ENCODE measurements at places on chromosomes 13 and 19.
A peak's percentile ranks its signal among the peaks of the same experiment; 100 is the strongest.

GRCh38 chr19:21508198-21508597 is 2.8 kb downstream of the ZNF429 start:
- DNase-seq, result no peak

- DNase-seq, result no peak
Measured at GRCh38 chr19:41930926-41931592, 2.8 kb upstream of the ERFL start.

- no peak for DNase-seq
Measured at GRCh38 chr13:29081036-29081435, 260.9 kb downstream of the MTUS2 start.

DNA sequence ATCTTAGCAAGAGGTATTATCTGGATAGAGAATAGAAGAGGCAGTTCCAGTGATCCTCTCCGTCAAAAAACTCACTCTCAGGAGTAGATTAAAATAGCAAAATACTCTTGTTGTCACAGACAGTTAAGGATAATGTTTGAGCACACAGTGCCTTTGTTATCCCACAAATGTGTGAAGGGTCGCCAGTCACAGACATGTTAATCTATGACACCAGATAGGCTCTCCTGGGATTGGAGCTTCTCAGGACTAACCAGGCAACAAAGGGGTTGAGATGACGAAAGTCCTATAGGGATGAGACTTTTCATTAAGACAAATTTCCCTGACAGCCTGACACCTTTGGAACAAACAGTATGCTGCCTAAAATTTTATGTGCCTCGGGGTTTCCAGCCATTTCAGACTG is 1947.1 kb downstream of the OLFM4 start:
- no peak for DNase-seq

DNA sequence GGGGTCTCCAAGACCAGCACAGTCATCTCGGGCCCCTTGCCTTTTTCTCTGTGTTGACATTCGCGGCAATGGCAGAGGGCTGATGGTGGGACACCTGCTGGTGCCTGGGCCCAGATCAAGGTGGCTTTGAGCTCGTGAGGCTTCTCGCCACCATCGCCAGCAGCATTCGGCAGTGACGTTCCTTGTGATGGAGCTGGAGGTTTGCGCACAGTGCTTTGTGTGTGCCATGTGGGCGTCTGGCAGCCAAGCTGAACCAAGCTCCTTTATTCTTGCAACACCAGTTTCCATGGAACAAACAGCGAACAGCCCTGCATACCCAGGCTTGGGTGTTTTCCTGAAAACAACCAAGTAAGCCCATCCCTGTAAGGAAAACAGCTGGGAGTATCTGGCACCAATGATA is 9.1 kb upstream of the TMEM255B start:
- DNase-seq, result no peak

DNA sequence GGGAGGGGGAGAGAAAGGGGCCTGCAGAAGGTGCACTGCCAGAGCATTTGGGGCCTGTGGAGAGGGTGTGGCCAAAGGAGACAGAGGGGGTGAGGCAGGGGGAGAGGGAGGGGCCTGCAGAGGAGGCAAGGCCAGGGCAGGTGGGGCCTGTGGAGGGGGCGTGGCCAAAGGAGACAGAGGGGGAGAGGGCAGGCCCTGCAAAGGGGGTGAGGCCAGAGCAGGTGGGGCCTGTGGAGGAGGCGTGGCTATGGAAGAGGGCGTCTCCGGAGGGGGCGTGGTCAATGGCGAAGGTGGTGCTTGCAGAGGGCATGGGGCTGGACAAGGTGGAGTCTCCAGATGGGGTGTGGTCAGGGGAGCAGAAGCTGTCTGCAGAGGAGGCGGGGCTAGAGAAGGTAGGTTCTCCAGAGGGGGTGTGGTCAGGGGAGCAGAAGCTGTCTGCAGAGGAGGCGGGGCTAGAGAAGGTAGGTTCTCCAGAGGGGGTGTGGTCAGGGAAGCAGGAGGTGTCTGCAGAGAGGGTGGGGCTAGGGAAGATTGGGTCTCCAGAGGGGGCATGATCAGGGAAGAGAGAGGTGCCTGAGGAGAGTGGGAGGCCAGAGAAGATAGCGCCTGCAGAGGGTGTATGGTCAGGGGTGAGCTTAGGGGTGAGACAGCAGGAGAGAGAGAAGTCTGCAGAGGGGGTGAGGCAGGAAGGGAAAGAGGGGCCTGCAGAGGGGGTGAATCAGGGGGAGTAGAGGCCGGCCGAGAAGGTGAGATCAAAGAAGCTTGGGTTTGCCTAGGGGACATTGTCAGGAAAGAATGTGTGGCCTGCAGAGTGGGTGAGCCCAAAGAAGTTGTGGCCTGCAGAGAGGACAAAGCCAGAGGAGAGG is 3.4 kb downstream of the PRR36 start:
- peak; percentile 41 for DNase-seq

- DNase-seq, result peak; percentile 99
Measured at GRCh38 chr19:56507446-56508289, at the start of gene ZNF471. TSS of gene ZNF471 (plus strand) at chr19:56507855. CDS start at chr19:56511572, 3,717 bp downstream.

DNA sequence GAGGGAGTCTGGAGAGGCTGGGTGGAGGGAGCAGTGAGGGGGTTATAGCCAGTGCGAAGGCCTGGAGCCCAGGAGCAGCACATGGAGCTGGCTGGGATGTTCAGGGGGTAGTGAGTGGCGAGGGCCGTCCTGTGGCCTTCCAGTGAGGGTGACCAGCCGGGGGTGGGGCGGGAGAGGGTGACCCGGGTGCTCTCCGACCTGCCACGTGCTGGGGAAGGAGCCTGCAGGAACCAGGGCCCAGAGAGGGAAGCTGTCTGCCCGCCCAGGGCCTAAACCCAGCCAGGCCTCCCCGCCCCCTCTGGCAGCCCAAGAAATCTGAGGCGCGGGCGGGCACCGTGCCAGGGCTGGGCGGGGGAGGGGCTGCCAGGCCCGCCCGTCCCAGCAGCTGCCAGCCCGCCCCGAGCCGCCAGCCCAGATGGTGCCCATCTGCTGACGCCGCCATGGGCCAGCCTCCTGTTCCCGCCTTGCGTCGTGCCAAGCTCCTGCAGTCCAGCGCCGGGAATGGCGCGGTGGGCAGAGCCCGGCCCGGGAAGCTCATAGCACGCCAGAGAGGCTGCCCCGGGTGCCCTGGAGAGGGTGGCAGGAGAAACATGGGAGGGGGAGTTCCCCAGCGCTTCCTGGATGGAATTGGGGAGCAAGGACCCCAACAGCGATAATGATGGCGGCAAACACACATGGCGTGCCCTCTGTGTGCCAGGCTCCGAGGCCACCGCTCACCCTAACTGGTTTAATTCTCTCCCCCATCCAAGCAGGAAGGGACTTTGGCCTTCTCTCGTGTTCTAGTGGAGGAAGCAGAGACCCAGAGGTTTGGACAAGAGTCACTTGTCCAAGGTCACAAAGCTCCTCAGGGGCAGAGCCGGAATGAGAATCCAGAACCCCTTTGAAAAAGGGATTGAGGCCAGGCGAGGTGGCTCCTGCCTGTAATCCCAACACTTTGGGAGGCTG is 21.5 kb downstream of the NFIC start:
- no peak for DNase-seq

DNA sequence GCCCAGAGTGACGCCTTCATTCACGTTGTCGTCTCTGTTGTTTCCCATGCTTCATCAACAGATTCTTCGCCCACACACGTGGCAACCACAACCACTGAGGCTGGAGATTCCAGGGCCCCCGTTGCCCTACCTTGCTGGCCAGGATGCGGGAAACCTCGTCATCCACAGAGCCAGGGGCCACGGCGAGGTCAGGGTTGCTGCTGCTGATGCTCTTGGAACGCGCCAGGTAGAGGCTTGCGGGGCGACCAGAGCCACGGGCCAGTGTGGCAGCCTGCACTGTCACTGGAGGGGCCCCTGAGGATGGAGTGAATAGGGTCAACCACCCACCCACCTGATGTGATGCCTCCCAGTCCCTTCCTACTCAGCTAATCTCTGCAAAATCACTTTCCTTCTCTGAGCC is 6.3 kb upstream of the ANGPTL8 start:
- DNase-seq, result no peak

DNA sequence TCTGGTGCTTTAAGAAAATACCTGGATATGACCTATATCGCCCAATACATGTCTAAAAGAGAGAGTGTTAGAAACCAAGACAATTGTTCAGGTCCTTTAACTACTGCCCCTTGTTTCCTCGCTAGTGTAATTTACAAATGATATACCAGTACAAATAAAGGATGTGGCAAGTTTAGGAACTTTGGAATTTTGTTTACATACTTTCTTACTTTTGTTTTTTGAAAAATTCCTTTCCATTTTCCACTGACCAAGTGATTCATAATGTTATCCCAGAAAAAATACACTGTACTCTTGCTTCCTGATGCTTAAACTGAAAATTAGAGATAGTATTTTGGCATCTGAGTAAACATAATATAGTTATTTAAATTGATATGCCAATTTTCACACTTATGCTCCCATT is 96.8 kb upstream of the CSNK1A1L start:
- no peak for DNase-seq

DNA sequence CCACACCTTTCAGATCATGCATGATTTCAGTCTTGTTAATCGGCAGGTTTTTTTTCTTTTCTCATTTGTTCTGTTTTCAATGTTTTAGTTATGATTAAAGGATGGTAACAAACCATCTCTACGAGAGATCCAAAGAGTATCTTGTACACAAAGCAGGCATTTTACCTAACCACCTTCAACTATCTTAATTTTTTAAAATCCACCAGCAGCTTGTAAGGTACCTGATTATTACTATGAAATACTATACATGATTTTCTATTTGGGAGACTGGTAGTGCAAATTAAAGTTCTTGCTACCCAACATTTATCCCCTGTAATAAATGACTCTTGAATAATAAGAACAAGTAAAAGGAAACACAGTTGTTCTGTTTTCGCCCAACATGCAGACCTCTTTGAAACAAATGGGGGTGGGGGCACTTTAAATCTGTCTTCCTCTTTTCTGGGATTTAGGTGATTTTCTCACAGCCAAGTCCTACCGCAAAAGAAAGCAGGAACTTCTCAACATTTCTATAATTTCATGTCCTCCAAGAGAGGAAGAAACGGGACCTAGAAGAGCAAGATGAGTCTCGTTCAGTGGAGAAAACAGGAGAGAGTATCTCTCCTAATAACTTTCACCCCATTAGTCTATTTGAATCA is 3.6 kb downstream of the POU4F1 start:
- no peak for DNase-seq

GRCh38 chr19:13104848-13105711 is 2.4 kb upstream of the LYL1 start:
- DNase-seq, result no peak

DNA sequence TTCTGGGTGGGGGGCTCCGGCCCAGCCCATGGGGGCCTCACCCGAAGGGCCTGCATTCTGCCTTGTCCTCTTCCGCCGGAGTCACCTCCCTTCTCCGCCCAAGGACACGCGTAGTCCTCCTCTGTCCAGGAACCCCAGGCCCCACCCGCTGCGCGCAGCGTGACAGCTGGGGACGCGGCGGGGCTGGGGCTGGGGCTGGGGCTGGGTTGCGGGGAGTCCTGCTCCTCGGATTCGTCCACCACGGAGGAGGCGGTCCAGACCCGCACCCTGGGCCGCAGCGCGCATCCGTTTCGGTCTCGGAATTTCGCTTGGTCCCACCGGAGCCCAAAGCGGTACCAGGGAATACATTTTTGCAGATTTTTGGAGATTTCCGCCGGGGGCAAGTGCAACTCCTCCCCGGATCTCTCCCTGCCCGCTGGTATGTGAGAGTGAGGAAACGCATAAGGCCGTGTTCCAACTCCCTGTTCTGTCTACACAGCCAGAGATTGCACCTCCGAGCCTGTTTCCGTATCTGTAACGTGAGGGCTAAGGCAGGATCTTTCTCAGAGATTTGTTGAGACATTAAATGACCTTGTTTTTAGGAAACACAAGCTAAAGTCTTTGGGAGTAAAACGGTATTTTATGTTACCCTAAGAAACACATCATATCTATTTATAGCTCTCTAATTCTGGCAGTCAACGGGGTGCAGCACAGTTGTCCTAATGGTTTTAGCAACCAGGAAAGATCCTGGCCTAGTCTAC is at the start of gene COX7A1:
TSS of gene COX7A1 (minus strand) at position 96 of the 740 bp plus-strand sequence. CDS start at position 56, 40 bp downstream.
- DNase-seq, result no peak

DNA sequence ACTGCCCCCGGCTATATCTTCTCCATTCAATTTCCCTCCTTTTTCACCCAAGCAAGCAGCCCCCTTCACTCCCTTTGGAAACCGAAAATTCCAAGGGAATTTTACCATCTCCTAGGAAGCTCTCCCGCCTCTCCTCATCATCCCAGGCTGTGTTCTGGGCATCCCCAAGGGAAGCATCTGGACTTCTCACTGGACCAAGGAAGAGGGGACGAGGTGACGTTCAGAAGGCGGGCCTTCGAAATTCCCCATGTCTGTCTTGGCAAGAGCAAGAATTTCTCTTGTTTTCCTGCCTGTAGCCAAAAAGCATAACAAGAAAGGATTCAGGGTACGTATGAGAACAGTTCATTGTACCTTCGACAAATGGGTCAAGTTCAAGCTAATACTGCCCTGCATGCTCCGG is 6.1 kb downstream of the TPRX2 start:
- DNase-seq, result no peak

- DNase-seq, result no peak
Measured at GRCh38 chr13:33554919-33555791, 262.8 kb upstream of the RFC3 start.

DNA sequence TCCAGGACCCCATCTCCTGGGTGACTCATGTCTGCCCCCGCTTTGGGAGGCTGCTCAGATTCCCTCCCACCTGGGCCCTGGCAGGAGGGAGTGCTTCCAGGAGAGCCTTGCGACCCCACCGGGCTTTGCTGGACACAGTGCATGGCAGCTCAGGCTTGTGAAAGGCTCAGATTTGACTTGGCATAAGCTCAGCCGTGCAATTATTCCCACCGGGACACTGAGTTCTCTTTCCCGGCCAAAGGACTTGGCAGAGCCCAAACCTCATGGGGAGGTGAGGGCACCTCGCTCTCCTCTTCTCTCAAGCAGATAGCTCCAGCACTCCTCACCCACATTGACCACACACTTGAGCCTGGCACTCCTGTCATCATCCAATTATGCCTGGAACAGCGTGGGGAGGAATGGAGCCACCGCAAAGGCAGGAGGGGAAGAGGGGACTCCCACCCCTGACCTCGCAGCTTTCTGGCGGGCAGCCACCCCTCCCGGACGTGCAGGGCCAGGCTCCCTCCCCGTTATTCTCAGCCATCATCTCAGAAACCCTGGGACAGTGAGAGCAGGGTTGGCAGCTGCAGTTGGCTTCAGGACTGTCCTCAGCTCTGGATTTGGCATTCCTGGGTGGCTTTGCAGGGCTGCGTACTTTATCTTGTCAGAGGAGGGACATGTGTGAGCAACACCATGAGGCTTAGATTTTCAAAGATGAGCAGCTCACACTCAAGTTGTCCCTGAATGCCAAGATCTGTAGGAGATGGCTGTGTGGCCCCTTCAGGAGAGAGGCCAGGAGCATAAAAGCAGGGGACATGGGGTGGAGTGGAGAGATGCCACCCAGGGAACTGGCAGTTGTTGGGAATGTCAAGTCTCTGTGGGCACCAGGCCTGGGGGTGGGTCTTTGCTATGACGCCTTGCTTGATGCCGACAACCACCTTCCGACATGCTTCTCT is 306.2 kb downstream of the TEX29 start:
- no peak for DNase-seq

DNA sequence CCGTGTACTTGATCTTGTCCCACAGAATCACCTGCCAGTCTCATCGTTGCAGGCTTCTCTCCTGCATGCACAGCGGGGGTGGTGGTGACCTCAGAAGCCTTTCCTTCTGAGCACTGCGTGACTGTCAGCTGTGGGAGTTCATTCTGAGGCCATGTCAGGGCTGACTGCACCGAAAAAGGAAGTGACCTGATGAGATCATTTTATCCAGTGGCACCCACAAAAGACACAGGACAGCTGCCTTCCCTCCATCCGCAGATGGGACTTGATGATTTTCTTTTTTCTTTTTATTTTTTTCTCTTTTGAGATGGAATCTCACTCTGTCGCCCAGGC is 89.7 kb downstream of the RAB20 start:
- no peak for DNase-seq

Measured in NCI-H526 treated with DMSO at 0.1 percent for 48 hours (cell line).